ENCODE measurements at places on chromosomes 11 and 22. TPM values are rescaled to one million over a fixed set of nuclear protein-coding genes. Genes with fewer than 3 reads are reported as not detected.

The MAPK12 gene
- 11.2 TPM for total RNA-seq

The CEP57 gene
- total RNA-seq: 58.7 TPM

The C11orf97 gene
- 0.31 TPM for total RNA-seq

The PHOX2A gene
- not detected for total RNA-seq

The EFCAB6 gene
- 2.5 TPM for total RNA-seq

The HIPK3 gene
- total RNA-seq: 148 TPM

The CRYBB3 gene
- total RNA-seq: 0.26 TPM

The NKAPD1 gene
- total RNA-seq: 24.5 TPM

The CNTN5 gene
- 1.0 TPM for total RNA-seq

The MRGPRX4 gene
- not detected for total RNA-seq

The CARD10 gene
- 18.9 TPM for total RNA-seq

The APOA5 gene
- total RNA-seq: 0.57 TPM

The PIWIL4 gene
- total RNA-seq: 4.6 TPM

The GVQW3 gene
- 1.4 TPM for total RNA-seq

The KRTAP5-2 gene
- total RNA-seq: not detected

The TTLL12 gene
- 49.2 TPM for total RNA-seq

The MS4A12 gene
- not detected for total RNA-seq

The BIRC3 gene
- 11.5 TPM for total RNA-seq

The C22orf42 gene
- not detected for total RNA-seq

The POU2AF3 gene
- 3.3 TPM for total RNA-seq

The TEX54 gene
- total RNA-seq: not detected

The MRGPRX3 gene
- total RNA-seq: not detected

The C11orf91 gene
- total RNA-seq: not detected

The SLC37A2 gene
- total RNA-seq: 3.5 TPM

The MMP11 gene
- not detected for total RNA-seq

The MPEG1 gene
- total RNA-seq: 28.1 TPM

The EXT2 gene
- total RNA-seq: 62.9 TPM

The OR2AG1 gene
- total RNA-seq: not detected

The KCNJ5 gene
- 5.0 TPM for total RNA-seq

The PLAAT4 gene
- total RNA-seq: 208 TPM

The FGF19 gene
- not detected for total RNA-seq

The CEND1 gene
- total RNA-seq: not detected

The ANO3 gene
- total RNA-seq: 0.30 TPM

The B4GALNT4 gene
- total RNA-seq: 0.49 TPM

The MUC15 gene
- total RNA-seq: 22.8 TPM

The H19 gene
- total RNA-seq: 127 TPM

The OR52N4 gene
- 0.20 TPM for total RNA-seq

The OR6A2 gene
- 0.15 TPM for total RNA-seq

The GPR83 gene
- total RNA-seq: 0.20 TPM

The TMEM45B gene
- 10.8 TPM for total RNA-seq

The MUC2 gene
- total RNA-seq: not detected

The CCDC73 gene
- 0.15 TPM for total RNA-seq

The TRIM21 gene
- total RNA-seq: 17.1 TPM

The MYO18B gene
- total RNA-seq: 1.3 TPM

The APOL1 gene
- total RNA-seq: 53.4 TPM

The USP2 gene
- 1.7 TPM for total RNA-seq

The LRRC74B gene
- 0.14 TPM for total RNA-seq

The GUCD1 gene
- total RNA-seq: 186 TPM

Data from upper lobe of left lung (tissue), 6 donors.